ENCODE measurements at places on chromosomes 7 and 10. TPM values are rescaled to one million over a fixed set of nuclear protein-coding genes. Genes with fewer than 3 reads are reported as not detected.

Gene GBX1
- not detected for total RNA-seq

- no peaks in the 10 kb centered on the region for H3K36me3 ChIP-seq
- no peak overlapping the region for H3K4me3 ChIP-seq
- H3K27ac ChIP-seq = no peak overlapping the region
- peaks cover 9% of the 10 kb centered on the region for H3K4me1 ChIP-seq
- H3K27me3 ChIP-seq = peaks cover 66% of the 10 kb centered on the region
- DNase-seq = no peak
Measured at GRCh38 chr10:118592675-118593330, 2.6 kb downstream of the PRLHR start.

- H3K4me1 ChIP-seq = no peaks in the 10 kb centered on the region
- no peaks in the 10 kb centered on the region for H3K36me3 ChIP-seq
- no peak for DNase-seq
- no peak overlapping the region for H3K4me3 ChIP-seq
- no peak overlapping the region for H3K27ac ChIP-seq
Measured at GRCh38 chr7:156096771-156097538, 284.7 kb upstream of the SHH start.

DNA sequence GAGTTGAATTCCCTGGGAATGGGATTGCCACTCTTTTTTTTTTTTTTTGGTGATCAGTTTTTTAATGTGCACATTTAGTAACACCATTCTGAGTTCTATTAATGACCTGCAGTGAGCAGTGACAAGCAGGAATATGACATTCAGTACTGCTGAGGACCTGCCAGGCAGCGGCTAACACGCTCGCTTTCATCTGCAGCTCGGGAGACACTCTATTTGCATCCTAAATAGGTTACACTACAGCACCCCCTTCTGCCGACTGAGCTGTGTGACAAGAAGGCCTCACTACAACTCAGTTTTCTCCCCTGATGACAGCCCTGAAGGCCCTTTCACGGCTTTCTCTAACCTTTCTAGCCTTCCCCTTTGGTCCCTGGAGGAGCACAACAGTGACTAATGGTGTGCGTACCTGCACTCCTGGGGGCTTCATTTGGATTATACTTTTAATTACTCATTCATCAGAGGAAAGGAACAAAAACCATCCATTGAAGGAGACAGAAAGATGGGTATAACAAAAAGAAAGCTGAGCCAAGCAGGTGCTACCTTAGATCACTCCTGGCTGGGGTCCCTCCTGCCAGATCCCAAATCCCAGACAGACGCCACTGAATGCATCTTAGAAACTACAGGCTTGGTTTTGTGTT is 872.4 kb downstream of the LRMDA start:
- no peak overlapping the region for H3K4me3 ChIP-seq
- no peaks in the 10 kb centered on the region for H3K27me3 ChIP-seq
- no peaks in the 10 kb centered on the region for H3K36me3 ChIP-seq
- no peak overlapping the region for H3K27ac ChIP-seq

DNA sequence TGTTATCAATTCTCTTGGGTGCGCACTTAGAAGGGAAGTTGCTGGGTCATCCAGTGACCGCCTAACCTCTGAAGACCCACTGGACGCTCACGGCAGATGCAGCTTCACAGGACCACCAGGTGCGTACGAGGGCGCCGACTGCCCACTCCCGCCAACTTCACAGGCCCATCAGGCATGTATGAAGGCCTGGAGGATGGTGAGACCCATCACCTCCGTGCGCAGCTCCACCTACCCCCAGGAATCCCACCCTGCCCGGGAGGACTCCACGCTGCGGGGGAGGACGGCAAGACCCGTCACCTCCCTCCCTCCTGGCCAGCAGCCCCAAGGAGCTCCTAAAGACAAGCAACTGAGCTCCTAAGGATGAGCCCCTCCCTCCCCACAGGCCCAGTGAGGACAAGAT is 146.9 kb downstream of the MAD1L1 start:
- DNase-seq = no peak
- H3K36me3 ChIP-seq = peaks cover 9% of the 10 kb centered on the region
- H3K4me1 ChIP-seq = no peaks in the 10 kb centered on the region
- no peak overlapping the region for H3K27ac ChIP-seq

DNA sequence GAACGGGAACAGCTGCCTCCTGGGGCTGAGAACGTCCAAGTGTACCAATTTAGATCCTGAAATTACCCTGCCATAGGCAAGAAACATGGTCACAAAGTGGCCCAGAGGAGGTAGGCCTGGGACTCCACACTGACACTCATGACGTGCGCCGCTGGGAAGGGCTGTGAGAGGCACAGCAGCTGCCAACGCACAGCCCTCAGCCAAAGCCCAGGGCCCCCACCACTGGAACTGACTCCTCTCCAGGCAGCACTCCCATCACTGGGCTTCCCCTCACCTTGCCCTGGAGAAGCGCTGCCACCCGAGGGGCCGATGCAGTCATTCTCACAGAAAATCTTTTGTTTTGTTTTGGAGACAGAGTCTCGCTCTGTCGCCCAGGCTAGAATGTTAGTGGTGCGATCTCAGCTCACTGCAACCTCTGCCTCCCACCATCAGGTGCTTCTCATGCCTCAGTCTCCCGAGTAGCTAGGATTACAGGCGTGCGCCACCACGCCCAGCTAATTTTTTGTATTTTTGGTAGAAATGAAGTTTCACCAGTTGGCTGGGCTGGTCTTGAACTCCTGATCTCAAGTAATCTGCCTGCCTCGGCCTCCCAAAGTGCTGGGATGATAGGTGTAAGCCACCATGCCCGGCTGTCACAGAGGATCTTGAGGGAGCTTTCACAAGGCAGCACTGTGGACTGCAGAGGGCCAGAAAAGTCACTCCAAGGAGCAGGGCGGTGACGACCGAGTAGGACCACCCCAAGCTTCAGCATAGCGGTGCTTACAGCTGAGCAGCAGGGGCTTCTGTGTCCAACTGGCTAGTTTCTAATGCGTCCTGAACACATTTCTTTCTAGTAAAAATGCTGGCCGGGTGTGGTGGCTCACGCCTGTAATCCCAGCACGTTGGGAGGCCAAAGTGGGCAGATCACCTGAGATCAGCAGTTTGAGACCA is 13.5 kb downstream of the GUSB start:
- peaks cover 46% of the 10 kb centered on the region for H3K36me3 ChIP-seq
- peak; percentile 83 for DNase-seq
- H3K27ac ChIP-seq = no peak overlapping the region
- H3K4me1 ChIP-seq = no peaks in the 10 kb centered on the region
- H3K4me3 ChIP-seq = no peak overlapping the region

GRCh38 chr10:14220026-14220425 is 110.7 kb downstream of the FRMD4A start:
- peaks cover 28% of the 10 kb centered on the region for H3K4me1 ChIP-seq
- peak overlapping the region; percentile 89 for H3K27ac ChIP-seq
- H3K27me3 ChIP-seq = no peaks in the 10 kb centered on the region
- no peak for DNase-seq
- peaks cover 1% of the 10 kb centered on the region for H3K36me3 ChIP-seq

DNA sequence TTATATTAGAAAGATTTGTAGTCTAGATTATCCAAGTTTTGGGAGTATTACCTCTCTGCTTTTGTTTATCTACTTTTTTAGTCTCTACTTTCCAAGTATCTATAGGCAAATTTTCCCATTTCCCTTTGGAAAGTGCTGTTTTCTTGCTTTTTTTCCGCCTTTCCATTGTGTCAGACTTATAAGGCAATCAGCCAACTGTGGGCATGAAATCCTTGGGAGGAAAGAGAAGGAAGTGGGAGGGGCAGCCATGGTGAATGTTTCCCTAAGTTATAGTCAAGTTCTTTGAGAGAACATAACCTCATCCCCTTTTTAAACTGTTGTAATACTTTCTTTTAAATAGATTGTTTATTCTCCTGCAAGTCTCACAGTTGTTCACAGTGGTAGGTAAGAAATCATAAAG is 52.6 kb downstream of the PTEN start:
- H3K4me1 ChIP-seq = peaks cover 32% of the 10 kb centered on the region
- peaks cover 21% of the 10 kb centered on the region for H3K36me3 ChIP-seq
- no peak for DNase-seq
- peak overlapping the region; percentile 60 for H3K27ac ChIP-seq
- no peak overlapping the region for H3K4me3 ChIP-seq

Gene AHCYL2
- 11.0 TPM for total RNA-seq

- no peak for DNase-seq
- H3K27ac ChIP-seq = no peak overlapping the region
- no peaks in the 10 kb centered on the region for H3K36me3 ChIP-seq
- peaks cover 25% of the 10 kb centered on the region for H3K27me3 ChIP-seq
- H3K4me1 ChIP-seq = peaks cover 9% of the 10 kb centered on the region
Measured at GRCh38 chr10:117684046-117684610, 141.6 kb downstream of the EMX2 start.

Gene TNS3
- 320 TPM for total RNA-seq

GRCh38 chr10:112421731-112422130 is 25.0 kb downstream of the ZDHHC6 start:
- no peaks in the 10 kb centered on the region for H3K36me3 ChIP-seq
- peaks cover 2% of the 10 kb centered on the region for H3K4me1 ChIP-seq
- no peak overlapping the region for H3K27ac ChIP-seq
- H3K4me3 ChIP-seq = no peak overlapping the region
- no peaks in the 10 kb centered on the region for H3K27me3 ChIP-seq
- no peak for DNase-seq

GRCh38 chr7:116779216-116779615 is 83.2 kb upstream of the CAPZA2 start:
- H3K4me3 ChIP-seq = no peak overlapping the region
- H3K4me1 ChIP-seq = peaks cover 57% of the 10 kb centered on the region
- H3K27me3 ChIP-seq = no peaks in the 10 kb centered on the region

GRCh38 chr7:110061387-110061786 is 1029.5 kb upstream of the LRRN3 start:
- H3K4me1 ChIP-seq = no peaks in the 10 kb centered on the region
- H3K27ac ChIP-seq = no peak overlapping the region
- no peak for DNase-seq
- no peaks in the 10 kb centered on the region for H3K27me3 ChIP-seq
- no peak overlapping the region for H3K4me3 ChIP-seq

GRCh38 chr7:101201695-101202602 is 1.1 kb upstream of the MOGAT3 start:
- no peak overlapping the region for H3K27ac ChIP-seq
- H3K4me1 ChIP-seq = peaks cover 3% of the 10 kb centered on the region
- no peak overlapping the region for H3K4me3 ChIP-seq
- peaks cover 15% of the 10 kb centered on the region for H3K27me3 ChIP-seq
- peaks cover 10% of the 10 kb centered on the region for H3K36me3 ChIP-seq
- no peak for DNase-seq

- H3K27ac ChIP-seq = peak overlapping the region; percentile 53
- peaks cover under 1% of the 10 kb centered on the region for H3K36me3 ChIP-seq
- DNase-seq = peak; percentile 81
- no peaks in the 10 kb centered on the region for H3K27me3 ChIP-seq
- H3K4me3 ChIP-seq = peak overlapping the region; percentile 93
Measured at GRCh38 chr10:102504179-102504975, 605 bp downstream of the SUFU start.

- no peak for DNase-seq
- H3K27ac ChIP-seq = no peak overlapping the region
- no peak overlapping the region for H3K4me3 ChIP-seq
- no peaks in the 10 kb centered on the region for H3K27me3 ChIP-seq
Measured at GRCh38 chr10:103125323-103126267, 67.5 kb downstream of the NT5C2 start.

Gene GSTO2
- total RNA-seq = 0.28 TPM

DNA sequence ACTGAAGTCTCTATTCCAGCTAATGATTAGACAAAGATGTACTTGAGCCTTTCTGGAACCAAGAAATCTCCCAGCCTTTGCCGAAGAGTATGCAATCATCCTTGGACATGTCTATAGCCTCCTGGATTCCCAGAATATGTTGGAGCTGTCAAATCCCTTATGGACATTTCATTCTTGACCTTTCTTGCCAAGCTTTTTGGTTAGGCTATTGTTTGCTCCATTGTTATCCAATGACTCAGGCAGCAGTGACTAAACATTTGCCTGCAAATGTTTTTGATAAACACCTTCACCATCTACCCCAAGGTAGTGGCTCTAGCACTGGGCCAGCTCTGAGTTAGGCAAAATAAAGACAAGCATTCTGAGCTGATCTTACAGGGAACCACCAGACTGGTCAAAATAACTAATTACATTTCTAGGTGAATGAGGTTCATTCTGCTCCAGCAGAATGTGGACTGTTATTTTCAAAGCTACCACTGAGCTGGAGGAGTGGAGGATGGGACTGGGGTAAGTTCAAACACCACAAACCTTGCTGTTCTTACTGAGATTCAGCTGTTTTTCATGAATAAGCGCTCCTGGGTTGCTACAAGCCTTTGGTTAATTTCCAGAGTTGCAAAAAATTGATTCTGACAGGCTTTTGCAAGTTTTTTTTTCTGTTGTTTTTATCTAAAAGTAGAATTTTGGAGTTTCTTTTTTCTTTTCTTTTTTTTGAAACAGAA is 81.0 kb downstream of the TMEM270 start:
- H3K4me3 ChIP-seq = no peak overlapping the region
- no peaks in the 10 kb centered on the region for H3K27me3 ChIP-seq
- H3K4me1 ChIP-seq = no peaks in the 10 kb centered on the region
- peaks cover 9% of the 10 kb centered on the region for H3K36me3 ChIP-seq

- peaks cover 12% of the 10 kb centered on the region for H3K4me1 ChIP-seq
- H3K27ac ChIP-seq = no peak overlapping the region
- peaks cover 13% of the 10 kb centered on the region for H3K27me3 ChIP-seq
- H3K4me3 ChIP-seq = no peak overlapping the region
- no peaks in the 10 kb centered on the region for H3K36me3 ChIP-seq
Measured at GRCh38 chr10:8336629-8337331, 282.3 kb downstream of the GATA3 start.

Data from chondrocyte (in vitro differentiated cells).